ENCODE measurements at places on chromosomes 2 and 18.

GRCh38 chr2:98772536-98772935 lies 41.6 kb upstream of the MGAT4A start:
- DNase-seq = no peak

DNA sequence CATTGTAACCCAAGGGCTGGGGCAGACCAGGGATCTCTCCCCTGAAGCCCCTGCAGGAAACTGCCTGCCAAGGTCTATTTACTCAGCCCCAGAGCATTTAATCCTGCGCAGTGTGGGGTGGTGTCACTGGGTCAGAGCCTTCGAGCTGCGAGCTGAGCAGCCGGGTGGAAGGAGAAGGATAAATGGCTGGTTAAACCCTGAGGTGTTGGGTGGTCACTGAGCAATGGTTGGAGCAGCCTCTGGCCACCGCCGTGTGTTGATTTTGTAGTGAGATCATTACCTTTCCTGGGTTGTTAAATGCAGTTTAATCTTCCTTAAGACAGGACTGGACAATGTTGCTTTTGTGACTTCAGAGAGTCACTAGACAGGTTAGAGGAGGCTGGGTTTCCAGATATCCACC lies 98.1 kb downstream of the SETBP1 start:
- DNase-seq = no peak

GRCh38 chr2:129902731-129903585 lies 76.5 kb upstream of the RAB6C start:
- no peak for DNase-seq

GRCh38 chr2:110816404-110817365 lies 84.3 kb downstream of the ACOXL start:
- DNase-seq = no peak

DNA sequence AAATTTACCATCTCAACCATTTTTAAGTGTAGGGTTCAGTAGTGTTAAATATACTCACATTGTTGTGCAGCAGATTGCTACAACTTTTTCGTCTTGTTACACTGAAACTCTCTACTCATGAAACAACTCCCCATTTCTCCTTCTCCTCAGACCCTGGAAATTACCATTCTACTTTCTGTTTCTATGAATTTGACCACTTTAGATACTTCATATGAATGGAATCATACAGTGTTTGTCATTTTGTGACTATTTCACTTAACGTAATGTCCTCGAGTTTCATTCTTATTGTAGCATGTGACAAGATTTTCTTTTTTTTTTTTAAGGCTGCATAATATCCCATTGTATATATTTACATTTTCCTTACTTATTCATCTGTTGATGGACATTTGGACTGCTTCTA lies 203.8 kb downstream of the PLCL1 start:
- no peak for DNase-seq

- no peak for DNase-seq
These were observed 460.9 kb downstream of the RIT2 start for GRCh38 chr18:42654556-42654955.

Measured in NCI-H1694 (cell line).